Hepatocyte (in vitro differentiated cells): ENCODE measurements at places on chromosomes 1 and 21. TPM values are rescaled to one million over a fixed set of nuclear protein-coding genes. Genes with fewer than 3 reads are reported as not detected.

BSND gene
- 0.23 TPM in 1 of 2 replicates, not detected in the other for total RNA-seq

CD1D gene
- 3.9 and 4.7 TPM in 2 replicates for total RNA-seq

BPNT1 gene
- total RNA-seq: 37.6 and 53.4 TPM in 2 replicates

FAM167B gene
- 0.16 and 0.53 TPM in 2 replicates for total RNA-seq

C1orf116 gene
- 16.7 and 18.3 TPM in 2 replicates for total RNA-seq

SMCP gene
- not detected in 2 replicates for total RNA-seq

ASCL5 gene
- not detected in 2 replicates for total RNA-seq

OR2L2 gene
- total RNA-seq: not detected in 2 replicates

PDZK1IP1 gene
- 0.37 TPM in 1 of 2 replicates, not detected in the other for total RNA-seq

PSEN2 gene
- 12.9 and 14.2 TPM in 2 replicates for total RNA-seq

NPPB gene
- total RNA-seq: 1.6 and 3.9 TPM in 2 replicates

NIT1 gene
- total RNA-seq: 41.3 and 47.5 TPM in 2 replicates

ASPM gene
- 7.6 and 8.2 TPM in 2 replicates for total RNA-seq

MMP23B gene
- total RNA-seq: 48.0 and 73.4 TPM in 2 replicates

RXFP4 gene
- total RNA-seq: 0.83 TPM in 1 of 2 replicates, not detected in the other

TRIM46 gene
- total RNA-seq: 1.1 and 1.2 TPM in 2 replicates

MFAP2 gene
- total RNA-seq: 172 and 200 TPM in 2 replicates

CELA3B gene
- total RNA-seq: 0.33 TPM in 1 of 2 replicates, not detected in the other

TLCD4 gene
- total RNA-seq: 22.4 and 31.5 TPM in 2 replicates

DUSP10 gene
- total RNA-seq: 16.5 and 17.6 TPM in 2 replicates

PRR9 gene
- not detected in 2 replicates for total RNA-seq

KRTAP11-1 gene
- not detected in 2 replicates for total RNA-seq

ZSCAN20 gene
- total RNA-seq: 6.6 and 6.8 TPM in 2 replicates

BGLAP gene
- total RNA-seq: 0.17 and 0.60 TPM in 2 replicates
